Activated T-helper 1 cell treated with Interleukin-2 at 50 U/mL for 16 hours (primary cell): ENCODE measurements at places on chromosomes 12 and 14.

DNA sequence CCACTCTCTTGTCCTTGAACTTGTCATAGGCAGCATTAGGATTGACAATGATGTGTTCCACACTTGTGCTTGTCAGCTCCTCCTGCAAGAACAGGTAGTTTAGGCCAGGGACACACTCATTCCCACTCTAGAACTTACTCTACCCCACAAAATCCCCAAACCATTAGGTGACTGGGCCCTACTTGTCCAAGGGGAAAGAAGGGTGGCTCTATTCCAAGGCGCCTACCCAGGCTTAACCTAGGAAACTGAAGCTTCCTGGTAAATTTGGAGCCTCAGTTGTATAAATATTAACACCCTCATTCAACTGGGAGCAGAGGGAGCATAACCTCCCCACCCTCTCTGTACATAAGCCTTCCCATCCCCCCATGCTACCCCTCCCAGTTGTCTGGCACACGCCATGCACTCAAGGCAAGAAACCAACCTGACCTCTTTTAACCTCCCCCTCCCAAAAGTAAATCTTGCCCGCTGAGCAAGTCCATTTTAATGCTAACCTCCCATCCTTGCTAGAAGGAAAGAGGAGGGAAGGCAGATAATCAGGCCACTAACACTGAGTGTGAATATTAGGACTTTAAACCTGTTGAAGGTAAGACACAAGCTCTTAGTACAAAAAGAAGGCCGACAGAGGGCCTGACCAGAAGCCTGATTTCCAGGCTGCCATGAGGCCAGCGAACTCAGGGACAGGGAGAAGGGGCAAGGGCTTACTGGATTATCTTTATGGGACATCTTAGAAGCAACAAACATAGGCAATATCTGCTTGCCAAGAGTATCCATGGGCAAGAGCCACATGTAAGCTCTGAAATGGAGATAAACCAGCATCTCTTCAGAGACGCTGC, 11.0 kb downstream of the DCTN2 start:
- DNase-seq, result no peak

- no peak for DNase-seq
Measured at GRCh38 chr12:53998900-53999236, 1.1 kb upstream of the HOXC9 start.

DNA sequence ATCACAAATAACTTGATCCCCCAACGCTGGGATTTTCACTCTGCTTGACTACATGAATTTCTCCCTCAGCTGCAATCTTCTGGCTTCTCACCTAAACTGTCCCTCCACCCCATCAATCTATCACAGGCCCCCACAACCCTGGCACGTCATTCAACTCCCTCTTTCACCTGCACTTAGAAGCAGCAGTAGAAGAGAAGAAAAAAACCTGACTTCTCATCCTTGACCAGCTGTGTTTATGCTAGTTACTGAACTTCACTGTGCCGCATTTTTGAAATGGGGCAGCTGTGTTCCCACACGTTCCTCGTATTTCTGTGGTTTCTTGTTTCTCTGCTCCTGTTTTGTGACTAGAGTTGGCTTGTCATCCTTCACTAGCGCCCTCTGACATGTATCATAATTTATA, 35.0 kb downstream of the ITPR2 start:
- no peak for DNase-seq

DNA sequence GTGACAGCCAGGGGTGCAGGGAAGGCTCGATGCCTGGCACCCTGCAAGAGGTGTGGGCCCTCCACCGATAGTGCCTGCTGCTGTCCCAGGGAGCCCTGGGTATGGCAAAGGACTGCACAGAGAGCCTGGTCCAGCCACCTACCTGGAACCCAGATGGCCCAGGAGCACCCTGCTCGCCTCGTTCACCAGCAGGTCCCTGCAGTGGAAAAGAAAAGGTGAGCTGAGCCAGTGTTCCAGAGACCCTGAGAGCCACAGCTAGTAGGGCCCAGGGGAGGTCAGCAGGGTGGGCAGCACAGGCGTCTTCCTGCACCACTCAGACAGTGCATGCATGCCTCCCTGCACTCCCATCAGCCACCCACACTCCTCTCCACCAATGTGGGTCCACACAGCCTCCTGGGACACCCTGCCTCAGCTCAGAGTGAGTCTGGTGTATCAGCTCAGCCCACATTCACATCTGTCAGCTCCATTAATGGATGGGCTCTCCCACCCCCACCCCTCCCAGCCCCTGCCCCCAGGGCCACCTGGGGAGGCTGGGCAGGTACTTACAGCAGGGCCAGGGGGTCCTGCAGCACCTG, 20.2 kb downstream of the TMEM106C start:
- no peak for DNase-seq

DNA sequence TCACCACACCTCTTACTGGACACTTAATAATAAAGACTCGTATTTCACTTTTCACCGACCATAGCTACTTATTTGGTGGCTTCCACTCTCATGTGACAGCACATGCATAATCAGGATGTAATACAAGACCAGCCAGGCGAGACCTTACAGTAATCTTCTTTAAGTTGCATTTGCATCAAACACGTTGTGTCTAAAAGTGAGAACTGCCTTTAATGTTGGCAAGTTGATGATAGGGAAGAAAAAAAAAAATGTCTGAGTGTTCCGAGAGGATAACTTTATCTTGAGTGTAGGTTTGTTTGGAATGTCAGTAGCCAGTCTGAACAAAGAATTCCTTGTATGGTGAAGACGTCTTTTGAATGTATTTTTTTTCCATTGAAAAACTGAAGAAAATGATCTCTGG, 440.4 kb downstream of the ADAMTS20 start:
- DNase-seq, result no peak

DNA sequence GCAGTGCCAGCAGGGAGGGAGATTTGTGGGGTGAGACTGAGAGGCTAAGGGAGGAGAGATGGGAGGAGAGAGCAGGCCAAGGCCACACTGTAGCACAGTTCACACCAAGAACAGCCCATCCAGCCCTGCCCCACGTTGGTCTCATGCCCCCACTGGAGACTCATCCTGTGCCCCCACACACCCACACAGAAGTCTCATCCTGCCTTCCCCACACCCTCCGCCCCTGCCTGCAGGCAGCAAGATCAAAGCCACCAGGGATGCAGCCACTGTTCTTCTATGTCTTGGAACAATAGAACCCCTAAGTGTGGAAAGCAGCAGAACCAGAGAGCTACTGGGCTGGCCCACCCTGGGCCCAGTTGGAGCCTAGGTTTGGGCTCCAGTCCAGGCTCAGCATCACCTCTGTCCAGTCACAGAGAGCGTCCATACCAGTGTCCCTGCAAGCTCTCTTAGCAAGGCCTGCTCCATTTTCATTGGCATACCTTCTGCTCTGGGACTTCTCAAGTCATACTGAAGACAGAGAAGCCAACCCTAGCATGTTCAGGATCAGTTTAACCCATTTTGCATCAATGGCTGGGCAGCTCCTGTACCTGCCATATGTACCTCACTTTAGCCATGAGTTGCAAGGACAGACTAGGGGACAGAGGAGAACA, 31.7 kb upstream of the HDAC7 start:
- no peak for DNase-seq

GRCh38 chr12:29782285-29782870, 1.4 kb downstream of the TMTC1 start:
- DNase-seq, result no peak

- no peak for DNase-seq
Measured at GRCh38 chr12:14326699-14327098, 38.8 kb upstream of the ATF7IP start.

DNA sequence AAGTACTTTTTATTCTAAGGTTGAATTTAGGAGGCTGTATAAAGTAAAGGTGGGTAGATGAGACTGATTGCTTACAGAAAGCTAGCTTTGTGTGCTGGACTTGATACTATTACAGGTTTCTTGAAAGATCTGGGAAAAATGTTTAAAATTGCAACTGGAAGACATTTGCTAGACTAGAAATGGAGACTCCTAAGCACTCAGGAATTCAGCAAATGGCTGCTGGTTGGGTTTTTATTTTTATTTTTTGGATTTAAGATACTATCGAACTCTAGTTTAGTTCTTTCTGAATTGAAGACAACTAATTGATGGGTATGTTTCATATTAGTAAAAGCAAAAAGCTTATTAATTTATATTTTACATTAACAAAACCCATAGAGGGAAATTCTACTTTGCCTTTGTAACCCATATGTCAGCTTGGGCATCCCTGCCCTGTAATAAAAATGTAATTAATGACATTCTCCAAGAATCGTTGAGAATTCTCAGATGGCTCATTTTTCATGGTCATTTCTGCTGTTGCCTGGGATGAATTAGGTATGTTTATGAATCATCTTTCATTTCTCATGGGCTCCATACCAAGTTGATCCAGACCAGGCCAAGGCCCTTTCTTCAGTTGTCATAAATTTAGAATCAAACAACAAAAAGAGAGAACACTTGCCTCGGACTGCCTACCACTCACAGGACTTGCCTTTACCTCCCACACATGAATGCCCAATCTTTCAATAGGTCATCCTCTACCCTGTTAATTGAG, 102.1 kb downstream of the ERGIC2 start:
- DNase-seq, result no peak

- no peak for DNase-seq
Measured at GRCh38 chr14:90785876-90786450, 30.3 kb downstream of the TTC7B start.

- no peak for DNase-seq
Measured at GRCh38 chr12:13443498-13443897, 247.0 kb downstream of the EMP1 start.

DNA sequence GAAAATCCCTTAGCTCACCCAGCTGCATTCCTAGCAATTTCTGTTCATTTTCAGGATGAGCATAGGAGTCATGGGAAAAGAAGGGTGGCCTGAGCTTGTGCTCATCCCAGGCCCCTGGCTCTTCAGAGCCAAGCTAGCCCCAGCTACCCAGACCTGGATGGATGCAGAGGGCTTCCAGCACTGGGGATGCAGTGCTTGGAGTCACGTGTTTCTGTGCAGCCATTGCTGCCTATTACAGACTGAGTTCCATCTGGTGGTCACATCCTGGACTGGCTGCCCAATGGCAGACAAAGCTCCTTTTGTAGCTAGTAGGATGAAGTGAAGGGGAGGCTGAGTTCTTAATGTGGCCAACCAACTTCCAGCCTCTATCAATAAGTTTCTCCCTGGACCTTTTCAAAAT, 54.2 kb upstream of the JDP2 start:
- no peak for DNase-seq

DNA sequence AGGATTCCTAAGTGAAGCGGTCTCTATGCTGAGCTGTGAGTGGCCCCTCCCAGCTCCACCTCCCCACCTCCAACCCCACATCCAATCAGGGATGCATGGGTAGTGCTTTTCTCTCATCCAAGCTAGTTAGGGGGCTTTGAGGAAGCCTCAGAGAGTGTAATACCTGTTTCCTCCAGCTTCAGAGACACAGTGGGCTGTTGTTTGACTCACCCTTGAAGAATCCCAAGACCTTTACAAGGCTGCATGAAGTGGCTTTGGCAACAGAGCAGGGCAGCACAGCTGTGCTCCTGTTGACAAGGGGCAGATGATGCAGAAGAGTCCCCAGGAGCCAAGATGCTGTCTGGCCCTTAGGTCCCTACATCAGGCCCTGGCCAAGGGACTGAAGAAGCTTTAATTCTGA, 27.1 kb upstream of the CLMN start:
- no peak for DNase-seq

DNA sequence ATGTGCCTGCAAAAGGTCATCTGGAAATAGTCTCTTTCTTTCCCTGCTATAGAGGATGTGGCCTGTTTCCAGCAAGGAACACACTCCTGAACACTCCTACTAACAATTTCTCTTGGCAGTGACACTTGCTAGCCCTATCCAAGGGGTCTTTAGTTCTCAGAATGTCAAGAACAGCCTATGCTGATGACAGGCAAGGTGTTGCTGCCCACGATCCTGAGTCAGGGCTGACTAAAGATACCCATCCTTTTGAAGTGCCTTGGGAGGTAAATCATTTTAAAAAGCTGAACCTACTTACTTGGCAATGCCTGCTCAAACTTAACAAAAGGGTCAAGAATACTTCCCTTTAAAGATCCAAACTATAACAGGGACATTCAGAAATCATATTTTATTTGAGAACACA, 1146.4 kb downstream of the VRK1 start:
- DNase-seq, result no peak

DNA sequence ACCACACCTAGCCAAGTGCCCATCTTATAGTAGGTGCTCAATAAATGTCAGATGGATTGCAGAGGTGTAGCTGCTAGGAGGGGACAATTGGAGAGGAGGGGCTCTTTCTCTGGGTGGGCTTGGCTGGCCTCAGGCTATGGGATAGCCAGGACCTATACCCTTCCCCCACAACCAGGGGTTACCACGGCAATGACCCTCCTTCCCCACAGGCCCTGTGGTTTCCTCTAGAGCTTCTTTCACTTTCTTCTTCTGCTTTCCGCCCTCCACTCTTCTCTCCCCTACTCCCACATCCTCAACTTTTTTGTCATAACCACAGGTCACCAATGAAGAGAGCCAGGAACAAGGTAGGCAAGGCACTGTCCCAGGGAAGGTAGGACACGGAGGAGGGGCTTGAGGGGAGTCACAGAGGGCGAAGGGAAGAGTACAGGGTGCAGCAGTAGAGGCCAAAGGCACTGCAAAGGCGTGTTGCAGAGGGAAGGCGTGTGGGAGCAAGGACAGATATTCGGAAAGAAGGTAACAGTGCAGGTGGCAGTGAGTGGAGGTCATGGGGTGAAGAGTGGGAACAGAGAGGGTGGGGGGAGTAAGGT, 1.9 kb upstream of the ITGB7 start:
- DNase-seq, result no peak

GRCh38 chr12:113870890-113871289, 95.2 kb downstream of the RBM19 start:
- no peak for DNase-seq

GRCh38 chr14:46256381-46256780, 395.2 kb downstream of the RPL10L start:
- DNase-seq, result no peak

DNA sequence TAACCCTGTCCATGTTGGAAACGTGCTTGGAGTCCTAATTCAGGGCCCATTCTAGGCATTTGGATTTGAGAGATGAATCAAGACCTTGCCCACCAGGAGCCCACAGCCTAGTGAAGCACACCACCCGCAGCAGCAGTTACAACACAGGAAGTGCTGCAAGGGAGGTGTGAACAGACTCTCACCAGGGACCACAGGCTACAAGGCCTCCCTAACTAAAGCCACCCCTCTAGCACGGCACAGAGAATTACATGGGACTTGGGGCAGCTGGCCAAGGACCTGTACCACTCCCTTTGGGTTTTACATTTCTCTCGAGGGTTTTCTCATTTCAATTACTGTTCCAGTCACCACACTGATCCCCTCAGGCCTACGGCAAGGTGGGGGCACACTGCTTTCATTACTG, 49.5 kb upstream of the FOXN3 start:
- DNase-seq, result no peak

DNA sequence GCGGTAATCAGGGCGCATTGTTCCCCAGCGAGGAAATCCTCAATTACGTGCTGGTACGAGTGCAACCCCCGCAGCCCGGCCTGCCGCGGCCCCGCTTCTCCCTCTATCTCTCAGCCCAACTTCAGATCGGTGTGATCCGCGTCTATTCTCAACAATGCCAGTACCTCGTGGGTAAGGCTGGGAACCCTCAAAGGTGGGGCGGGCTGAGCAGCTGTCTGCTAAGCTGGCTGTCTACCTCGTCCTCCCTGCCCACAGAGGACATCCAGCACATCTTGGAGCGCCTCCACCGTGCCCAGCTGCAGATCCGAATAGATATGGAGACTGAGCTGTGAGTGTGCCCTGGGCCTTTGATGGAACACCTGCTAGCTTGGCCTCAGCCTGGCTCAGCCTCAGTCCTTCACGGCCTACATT, 996 bp downstream of the REC8 start:
- DNase-seq, result no peak
